Hematopoietic multipotent progenitor cell treated with erythropoietin and hydrocortisone succinate and interleukin-3 and kit ligand, for 4 days (in vitro differentiated cells): ENCODE measurements at places on chromosomes 16 and 17.

GRCh38 chr16:12173121-12173520 lies 196.6 kb downstream of the SNX29 start:
- no peak for DNase-seq

DNA sequence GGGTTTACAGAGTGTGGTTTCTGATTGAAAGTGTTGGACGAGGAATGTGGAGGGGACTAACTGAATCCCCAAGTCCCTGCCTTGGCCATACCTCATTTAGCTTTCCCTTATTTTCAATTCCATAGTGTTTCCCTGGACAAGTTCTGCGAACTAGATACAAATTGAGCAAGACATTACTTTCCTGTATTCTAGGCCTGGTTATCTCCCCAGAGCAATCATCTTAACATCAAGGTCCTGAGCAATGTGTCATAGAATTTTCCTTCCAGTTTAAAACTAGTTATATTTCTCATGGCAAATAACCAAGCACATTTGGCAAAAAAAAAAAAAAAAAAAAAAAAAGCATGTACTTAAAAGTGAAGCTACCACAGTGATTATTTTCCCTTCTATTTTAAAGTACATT lies 330.1 kb downstream of the CDH11 start:
- no peak for DNase-seq

GRCh38 chr16:89936508-89936907 lies 12.0 kb upstream of the DEF8 start:
- no peak for DNase-seq

DNA sequence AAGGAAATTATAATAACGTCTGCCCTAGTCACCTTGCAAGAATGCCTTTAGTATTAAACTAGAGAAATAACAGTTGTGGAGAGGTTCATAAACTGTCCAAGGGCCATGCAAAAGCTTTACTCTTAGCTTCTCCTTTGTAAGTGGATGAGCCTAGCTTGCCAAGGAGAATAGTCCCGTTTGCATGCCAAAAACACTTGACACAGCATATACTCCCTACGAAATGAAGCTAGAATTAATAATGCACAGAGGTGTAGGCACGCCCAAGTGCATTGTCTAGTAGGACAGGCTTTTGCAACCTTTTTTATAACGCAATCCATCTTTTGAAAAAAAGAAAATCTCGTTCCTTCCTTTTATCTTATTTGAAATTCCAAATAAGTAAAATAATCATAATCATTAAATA lies 12.8 kb upstream of the CDRT4 start:
- DNase-seq: no peak

- DNase-seq: no peak
Observed at GRCh38 chr16:83995754-83996153, 27.7 kb downstream of the NECAB2 start.

DNA sequence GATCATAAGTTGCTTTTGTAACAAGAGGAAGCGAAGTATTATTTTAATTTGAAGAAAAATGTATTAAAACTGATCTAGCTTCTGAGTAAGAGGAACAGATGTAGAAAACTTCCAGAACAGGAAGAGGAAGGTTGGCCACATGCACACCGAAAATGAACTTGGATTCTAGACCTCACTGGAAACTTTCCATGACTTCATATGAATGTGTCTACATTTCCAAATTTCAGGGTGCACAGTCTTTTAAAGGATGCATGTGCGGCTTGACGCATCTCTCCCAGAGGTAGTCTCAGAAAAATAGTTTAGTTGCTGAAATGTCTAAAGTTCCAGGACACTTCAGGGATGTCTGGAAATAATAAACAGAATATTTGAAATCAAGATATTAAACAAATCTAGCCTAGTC lies 275.1 kb upstream of the MYOCD start:
- DNase-seq: no peak

DNA sequence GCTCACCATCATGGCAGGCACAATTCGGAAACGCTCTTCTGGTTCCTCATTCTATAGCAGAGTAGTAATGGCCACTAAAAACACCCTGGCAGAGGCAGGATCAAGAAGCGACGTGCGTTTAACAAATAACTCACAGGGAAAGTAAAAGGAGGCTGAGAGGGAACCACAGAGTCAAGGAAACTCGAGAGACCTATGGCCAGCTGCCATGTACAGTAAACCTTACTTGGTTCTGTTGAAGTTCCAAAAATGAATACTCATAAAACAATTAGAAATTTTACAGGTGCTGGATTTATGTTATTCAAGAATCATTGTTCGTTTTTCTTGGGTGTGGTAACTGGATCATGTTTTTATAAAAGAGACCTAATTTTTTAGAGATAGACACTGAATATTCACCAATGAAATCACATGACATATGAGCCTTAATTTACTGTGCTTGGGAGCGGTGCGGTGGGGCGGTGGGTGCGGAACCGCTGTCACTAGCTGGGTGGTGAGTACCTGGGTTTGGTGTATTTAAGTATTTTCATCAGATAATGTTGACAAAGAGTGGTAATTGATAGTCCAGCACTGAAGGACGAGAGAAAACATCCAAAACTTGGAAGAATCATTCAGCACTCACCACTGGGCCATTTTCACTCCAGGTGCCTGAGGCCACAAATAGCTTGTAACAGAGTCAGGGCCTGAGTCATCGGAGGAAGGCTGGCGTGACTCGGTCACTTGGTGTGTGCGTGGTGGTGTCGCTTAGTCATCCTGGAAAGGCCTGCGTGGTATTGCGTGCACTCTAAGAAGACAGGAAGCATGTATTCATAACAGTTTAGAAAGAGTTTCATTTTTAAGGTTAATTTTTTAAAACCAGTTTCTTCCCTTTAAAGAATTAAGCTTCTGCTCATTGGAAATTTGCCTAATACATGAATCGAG lies 135.4 kb upstream of the CHMP6 start:
- peak; percentile 86 for DNase-seq

- DNase-seq: peak; percentile 52
Observed at GRCh38 chr16:89564476-89565255, 4.2 kb downstream of the RPL13 start.

DNA sequence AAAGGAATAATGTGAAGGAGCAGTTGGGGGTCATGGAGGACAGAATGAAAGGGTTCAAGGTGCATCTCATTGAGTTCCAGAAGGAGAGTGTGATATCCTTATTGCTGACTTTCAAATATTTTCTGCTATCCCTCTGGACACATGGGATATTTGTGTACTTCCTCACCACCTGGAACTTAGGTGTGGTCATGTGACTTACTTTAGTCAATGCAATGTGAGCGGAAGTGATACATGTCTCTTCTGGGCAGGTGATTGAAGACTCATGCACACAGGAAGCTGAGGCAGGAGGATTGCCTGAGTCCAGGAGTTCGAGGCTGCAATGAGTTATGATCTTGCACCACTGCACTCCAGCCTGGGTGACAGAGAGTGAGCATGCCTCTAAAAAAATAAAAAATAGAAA lies 36.7 kb upstream of the TANC2 start:
- DNase-seq: no peak
